ENCODE measurements at places on chromosomes 2 and 18. TPM values are rescaled to one million over a fixed set of nuclear protein-coding genes. Genes with fewer than 3 reads are reported as not detected.

TXNL4A gene
- total RNA-seq, result 80.7 TPM

CTDP1 gene
- 23.0 TPM for total RNA-seq

KCNE4 gene
- 0.61 TPM for total RNA-seq

DTNA gene
- 21.8 TPM for total RNA-seq

TMEFF2 gene
- not detected for total RNA-seq

TNFRSF11A gene
- 2.5 TPM for total RNA-seq

SLC4A3 gene
- total RNA-seq, result 2.9 TPM

CNTNAP5 gene
- total RNA-seq, result not detected

ARHGAP28 gene
- 15.7 TPM for total RNA-seq

CHRNG gene
- not detected for total RNA-seq

MEP1B gene
- total RNA-seq, result not detected

TMEM131 gene
- total RNA-seq, result 43.3 TPM

PIEZO2 gene
- 20.4 TPM for total RNA-seq

MOGAT1 gene
- total RNA-seq, result 2.2 TPM
